T-helper 9 cell (primary cell): ENCODE measurements at places on chromosomes 4 and X.

DNA sequence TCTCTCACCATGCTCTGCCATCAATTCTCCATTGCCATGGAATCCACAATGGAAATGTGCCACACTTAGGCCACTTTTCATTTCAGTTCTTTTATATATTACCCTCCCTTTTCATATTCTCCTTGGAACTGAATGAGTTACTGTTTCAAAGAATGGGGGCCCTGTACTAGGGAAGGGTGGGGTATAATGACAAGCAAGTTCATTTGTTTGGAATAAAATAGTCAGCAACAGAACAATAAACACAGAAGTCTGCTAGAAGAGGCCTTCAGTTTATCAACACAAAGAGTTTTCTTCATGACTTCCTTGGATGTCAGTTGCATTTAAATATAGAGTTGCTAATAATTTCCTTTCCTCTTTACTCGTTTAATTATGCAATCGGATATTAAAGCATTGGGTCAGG, 478.3 kb upstream of the FTHL17 start:
- DNase-seq = no peak

DNA sequence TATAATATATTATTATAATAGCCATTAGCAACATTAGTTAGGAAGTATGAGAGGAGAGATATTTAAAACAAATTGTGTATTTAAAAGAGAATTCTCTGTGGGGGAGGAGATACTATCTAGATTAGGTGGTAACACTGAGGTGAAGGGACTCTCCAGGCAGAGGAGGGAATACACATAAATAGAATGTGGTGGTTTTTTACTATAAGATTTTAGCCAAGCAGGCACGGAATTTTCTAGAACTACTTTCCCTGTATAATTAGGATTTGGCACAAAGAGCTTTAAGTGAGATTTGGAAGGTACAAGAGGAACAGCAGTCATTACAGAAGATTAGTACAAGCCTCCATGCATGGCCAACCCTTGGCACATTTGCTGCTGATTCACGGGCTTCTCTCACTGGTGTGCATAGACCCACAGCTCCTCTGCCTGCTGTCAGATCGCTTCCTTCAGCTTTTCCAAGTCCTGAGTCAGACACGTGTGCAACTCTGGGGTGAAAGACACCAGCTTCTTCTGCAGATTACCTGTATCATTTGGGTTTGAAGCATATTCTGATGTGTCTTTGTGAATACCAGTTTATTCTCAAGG, 685.5 kb downstream of the KCTD8 start:
- DNase-seq = no peak

DNA sequence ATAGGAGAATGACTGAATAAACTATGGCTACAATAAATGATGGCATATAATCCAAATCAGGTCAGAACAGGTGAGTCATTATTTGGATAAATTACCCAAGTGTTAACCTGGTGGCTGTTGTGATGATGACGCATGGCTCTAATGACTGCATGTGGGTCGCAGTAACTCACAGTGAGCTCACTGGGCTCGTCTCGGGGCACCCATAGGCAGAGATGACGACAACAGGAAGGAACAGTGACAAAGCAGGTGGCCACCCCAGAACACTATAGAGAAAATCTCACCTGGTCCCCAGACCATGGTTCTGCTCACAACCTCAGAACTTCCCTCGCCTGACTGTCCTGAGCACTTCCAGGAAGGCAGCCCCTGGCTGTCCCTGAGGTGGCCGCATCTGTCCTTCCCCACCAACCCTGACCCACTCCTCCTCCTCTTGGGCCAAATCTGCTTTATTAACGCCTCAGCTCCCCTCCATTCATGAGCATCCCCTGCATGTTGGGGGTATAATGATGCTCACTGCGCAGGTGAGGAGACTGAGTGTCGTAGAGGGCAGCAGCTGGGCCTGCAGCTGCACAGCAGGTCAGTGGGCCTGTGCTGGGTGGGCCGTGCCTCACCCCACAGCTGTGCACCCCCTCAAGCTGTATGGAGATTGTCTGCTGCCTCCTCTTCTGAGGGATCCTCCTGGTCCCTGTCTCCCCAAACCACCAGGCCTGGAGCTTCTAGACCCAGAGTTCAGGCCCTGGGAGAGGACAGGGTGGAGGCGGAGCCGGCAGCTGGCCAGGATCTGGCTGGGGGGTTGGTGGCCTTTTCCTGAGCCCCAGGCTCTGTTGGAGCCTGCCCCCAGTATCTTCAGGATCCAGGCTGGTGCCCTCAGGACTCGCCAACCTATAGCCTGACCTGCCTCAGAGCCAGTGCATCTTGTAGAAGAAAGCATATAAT, 30.9 kb upstream of the FAM156A start:
- DNase-seq = no peak

DNA sequence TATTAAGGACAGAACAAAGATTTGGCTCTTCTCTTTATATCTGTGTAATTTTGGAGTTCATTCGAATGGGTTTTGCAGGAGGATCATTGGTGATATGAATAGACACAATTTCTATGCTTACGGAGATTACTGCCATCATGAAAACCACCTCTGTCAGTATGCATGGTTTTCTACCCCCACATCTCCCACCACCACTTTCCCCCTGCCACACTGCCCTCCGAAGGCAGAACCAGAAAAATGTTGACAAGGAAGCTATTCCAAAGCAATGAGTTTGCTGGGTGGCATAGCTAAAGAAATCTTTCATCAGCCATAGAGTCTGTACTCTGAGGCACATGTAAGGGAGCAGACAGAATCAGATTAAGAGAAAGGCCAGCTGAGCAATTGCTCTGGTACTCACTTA, 567.3 kb upstream of the ACTRT1 start:
- no peak for DNase-seq

- no peak for DNase-seq
These were observed 159.4 kb downstream of the TRAM1L1 start for GRCh38 chr4:116925900-116926457.

DNA sequence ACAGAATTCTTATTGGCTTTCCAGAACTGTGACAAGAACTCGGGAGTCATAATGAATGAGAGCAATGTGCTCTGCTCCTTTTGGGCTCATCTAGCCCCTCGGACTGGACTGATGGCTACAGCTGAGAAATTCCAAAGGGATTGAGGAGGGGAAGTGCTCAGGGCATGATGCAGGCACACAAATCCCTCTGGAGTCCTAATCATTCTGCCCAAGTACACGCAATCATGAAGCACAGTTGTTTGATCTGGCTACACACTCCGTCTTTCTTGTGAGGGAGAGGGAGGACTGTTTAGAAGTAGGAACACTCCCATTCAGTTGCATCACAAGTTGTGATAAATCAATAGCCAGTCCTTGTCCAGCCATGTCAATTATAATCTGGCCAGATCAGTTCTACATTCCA, 237.5 kb downstream of the COL25A1 start:
- DNase-seq = no peak

GRCh38 chrX:9482408-9482807, 17.6 kb downstream of the TBL1X start:
- DNase-seq = no peak

DNA sequence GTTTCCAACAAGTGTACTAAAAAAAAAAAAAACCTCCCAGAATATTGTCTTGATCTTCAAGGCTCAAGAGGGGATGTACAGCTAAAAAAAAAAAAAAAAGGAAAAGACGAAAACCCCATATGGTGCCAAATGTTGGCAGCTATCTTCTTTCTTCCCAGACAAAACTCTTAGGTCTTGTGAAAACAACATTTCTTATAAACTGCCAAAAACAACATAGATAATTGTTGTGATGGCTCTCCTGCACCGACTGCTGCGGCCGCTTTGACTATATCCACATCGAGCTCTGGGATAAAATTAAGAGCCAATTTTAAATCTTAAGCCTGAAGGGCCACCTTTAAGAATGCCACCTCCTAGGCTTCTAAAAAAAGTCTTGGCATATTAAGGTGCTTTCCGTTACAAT, 23.5 kb downstream of the PDGFC start:
- no peak for DNase-seq

DNA sequence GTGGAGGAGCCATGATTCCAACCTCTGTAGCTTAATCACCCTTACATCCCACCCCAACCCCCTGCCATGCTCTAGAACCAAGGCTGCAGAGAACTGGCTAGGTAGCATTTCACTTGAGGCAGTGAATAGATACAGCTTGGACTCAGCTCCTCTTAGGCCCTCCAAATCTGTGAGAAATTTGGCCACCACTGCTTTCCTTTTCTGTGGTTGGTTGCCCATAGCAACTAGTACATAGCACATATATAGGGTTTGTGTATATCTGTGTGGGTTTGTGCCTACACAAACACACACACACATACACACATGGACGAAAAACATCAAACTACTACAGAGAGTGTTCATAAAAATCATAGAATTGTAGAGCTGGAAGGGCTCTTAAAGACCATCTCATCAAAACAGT, 52.0 kb upstream of the CCDC160 start:
- no peak for DNase-seq

- DNase-seq = no peak
These were observed 68.0 kb downstream of the LHFPL1 start for GRCh38 chrX:112611776-112612175.

GRCh38 chr4:79164907-79165610, 160.8 kb downstream of the NAA11 start:
- no peak for DNase-seq

DNA sequence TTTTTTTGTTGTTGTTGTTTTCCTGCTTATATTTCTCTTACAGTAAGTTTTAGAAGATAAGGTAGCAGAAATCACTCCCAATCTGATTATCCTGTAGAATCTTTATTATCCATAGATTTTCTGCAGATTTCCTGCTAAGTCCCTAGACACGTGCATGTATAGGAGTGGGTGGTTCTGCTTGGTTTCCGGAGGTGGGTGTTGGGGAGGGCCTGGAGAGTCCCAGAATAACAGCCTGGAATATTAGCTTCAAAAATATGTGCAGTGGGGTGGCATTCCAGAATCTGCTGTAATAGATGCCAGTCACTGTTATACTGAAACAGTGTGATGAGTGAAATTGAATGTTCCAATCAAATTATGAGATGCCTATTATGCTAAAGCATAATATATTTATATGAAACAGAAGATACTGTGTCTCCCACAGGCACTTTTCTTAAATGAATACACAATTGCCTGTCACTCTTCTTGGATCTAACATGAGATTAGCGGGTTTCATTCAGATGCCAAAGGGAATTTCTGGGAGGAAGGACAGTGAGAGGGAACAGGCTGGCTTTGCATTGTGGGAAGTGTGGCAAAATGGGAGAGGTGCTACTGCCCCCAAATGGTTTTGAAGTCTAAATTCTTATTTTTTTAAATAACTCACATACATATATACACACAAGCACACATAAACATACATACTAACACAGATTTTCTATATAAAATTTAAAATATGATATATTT, 37.6 kb downstream of the C4orf50 start:
- DNase-seq = no peak

DNA sequence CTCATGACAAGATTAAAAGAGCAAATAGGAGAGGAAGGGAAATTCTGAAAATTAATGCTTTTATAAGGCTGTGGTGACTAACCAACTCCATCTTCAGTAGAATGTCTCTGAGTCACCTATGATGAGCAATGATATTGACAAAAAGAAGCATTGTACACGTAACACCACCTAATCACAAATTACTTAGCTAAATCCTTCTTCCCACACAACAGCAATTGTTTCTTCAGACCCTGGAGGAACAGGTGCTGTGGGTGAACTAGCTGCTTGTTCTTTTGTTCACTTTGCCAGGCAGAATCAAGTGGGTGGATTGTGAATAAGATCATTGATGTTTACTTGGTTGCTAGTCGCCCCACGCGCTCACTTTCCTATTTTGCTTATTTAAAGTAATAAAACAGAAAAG, 315.5 kb downstream of the CAMK2D start:
- no peak for DNase-seq

DNA sequence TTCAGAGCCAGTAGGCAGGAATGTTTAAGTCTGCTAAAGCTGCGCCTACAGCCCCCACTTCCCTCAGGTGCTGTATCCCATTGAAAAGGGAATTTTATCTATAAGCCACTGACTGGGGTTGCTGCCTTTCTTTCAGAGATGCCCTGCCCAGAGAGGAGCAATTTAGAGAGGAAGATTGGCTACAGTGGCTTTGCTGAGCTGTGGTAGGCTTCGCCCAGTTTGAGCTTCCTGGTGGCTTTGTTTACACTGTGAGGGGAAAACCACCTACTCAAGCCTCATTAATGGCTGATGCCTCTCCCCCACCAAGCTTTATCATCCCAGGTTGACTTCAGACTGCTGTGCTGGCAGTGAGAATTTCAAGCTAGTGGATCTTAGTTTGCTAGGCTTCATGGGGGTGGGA, 67.7 kb upstream of the PRDM5 start:
- no peak for DNase-seq

DNA sequence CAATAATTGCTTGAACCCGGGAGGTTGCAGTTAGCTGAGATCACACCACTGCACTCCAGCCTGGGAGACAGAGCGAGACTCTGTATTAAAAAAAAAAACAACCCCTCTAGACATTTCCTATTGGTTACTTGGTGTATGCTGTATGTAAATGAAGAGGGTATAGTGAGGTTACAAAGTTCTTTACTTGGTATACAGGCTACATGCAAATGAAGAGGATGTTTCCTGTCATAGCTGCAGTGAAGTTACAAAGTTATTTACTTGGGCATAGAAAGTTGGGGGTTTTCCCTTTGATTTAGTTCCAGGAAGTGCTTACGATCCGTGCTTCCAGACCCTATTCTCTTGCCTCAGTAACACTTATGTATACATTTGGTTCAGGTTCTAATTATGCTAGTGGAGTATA, 38.4 kb upstream of the CLNK start:
- no peak for DNase-seq

GRCh38 chrX:132776486-132777210, 181.8 kb downstream of the HS6ST2 start:
- DNase-seq = no peak

- DNase-seq = no peak
These were observed 144.0 kb upstream of the ATOH1 start for GRCh38 chr4:93684571-93684970.

DNA sequence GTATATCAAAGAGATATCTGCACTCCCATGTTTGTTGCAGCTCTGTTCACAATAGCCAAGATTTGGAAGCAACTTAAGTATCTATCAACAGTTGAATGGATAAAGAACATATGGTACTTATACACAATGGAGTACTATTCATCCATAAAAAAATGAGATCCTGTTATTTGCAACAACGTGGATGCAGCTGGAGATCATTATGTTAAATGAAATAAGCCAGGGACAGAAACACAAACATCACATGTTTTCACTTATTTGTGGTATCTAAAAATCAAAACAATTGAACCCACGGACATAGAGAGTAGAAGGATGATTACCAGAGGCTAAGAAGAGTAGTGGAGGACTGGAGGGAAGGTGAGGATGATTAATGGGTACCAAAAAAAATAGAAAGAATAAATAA, 14.2 kb downstream of the IQCM start:
- DNase-seq = no peak

- DNase-seq = no peak
These were observed 9.0 kb upstream of the HNRNPD start for GRCh38 chr4:82382751-82383150.

- DNase-seq = no peak
These were observed 20.4 kb upstream of the SH3KBP1 start for GRCh38 chrX:19907794-19908193.
